ENCODE measurements at places on chromosomes 6 and 20. TPM values are rescaled to one million over a fixed set of nuclear protein-coding genes. Genes with fewer than 3 reads are reported as not detected.

DNA sequence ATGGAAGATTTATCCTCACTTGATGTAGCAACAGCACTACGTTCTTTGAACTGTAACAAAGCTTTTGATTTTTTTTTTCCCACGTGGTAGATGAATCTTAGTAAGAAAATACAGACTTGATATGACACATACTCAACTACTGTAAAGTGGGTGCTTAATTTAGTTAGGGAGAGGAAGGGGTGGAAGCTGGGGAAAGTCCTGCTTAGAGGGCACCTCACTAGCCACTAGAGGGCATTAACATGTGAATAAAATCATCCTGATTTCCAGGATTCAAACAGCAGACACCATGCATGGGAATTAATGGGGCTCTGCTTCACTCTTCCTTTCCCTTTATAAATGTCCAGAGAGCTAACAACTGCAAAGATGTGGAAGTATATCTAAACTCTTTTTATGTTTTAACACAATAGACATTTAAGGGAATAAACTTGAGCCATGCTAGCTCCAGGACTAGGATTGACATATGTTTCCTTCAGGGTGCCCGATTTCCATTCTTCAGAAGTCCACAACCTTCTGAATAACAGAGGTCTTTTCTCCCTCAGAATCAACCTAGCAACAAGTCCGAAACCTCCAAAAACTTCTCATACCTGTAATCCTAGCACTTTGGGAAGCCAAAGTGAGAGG lies 250.1 kb downstream of the ATXN1 start:
- H3K4me1 ChIP-seq = peaks cover 10% of the 10 kb centered on the region
- peak; percentile 47 for DNase-seq
- H3K36me3 ChIP-seq = no peaks in the 10 kb centered on the region

GRCh38 chr6:73742433-73742832 lies 46.4 kb downstream of the CD109 start:
- no peaks in the 10 kb centered on the region for H3K27me3 ChIP-seq
- no peak for DNase-seq
- H3K36me3 ChIP-seq = no peaks in the 10 kb centered on the region
- H3K4me3 ChIP-seq = no peak overlapping the region

DNA sequence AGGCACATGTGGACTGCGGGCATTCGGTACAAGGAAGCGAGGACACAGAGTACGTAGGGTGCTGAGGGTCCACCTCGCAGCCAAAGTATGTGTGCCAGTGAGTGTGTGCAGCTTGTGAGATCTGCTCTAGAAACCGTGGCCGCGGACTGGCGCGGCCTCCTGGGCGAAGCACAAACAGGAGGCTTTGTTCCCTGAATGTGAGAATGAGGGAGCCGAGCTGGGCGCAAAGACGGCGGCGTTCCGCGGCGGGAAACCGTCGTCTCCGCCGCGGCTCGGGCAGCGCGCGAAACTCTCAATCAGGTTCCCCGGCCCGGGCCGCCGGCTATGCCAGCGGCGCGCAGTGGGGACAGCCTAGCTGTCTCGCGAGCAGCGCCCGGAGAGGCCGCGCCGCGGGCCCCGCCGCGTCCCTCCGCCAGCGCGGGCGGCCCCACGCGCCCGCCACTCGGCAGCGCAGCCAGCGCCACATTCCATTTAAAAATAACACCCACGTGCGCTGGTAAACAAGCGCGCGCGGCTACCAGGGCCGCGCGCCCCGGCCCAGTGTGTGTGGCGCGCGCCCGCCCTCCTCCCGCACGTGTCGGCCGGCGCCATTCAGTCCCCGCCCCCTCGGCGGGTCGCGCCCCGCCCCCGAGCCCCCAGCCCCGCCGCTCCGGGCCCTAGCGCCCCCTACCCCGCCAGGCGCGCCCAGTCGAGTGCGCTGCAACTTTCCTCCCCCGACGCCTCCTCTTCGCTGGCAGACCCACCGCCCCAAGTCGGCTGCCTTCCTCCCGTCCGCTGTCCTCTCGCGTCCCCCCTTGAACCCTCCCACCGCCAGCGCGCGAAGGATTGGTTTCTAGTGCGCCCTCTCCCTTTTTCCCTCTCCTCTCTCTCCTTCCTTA lies 3.0 kb upstream of the FOXO3 start:
- peaks cover 7% of the 10 kb centered on the region for H3K4me1 ChIP-seq
- no peaks in the 10 kb centered on the region for H3K27me3 ChIP-seq
- no peaks in the 10 kb centered on the region for H3K36me3 ChIP-seq
- H3K4me3 ChIP-seq = peak overlapping the region; percentile 97

DNA sequence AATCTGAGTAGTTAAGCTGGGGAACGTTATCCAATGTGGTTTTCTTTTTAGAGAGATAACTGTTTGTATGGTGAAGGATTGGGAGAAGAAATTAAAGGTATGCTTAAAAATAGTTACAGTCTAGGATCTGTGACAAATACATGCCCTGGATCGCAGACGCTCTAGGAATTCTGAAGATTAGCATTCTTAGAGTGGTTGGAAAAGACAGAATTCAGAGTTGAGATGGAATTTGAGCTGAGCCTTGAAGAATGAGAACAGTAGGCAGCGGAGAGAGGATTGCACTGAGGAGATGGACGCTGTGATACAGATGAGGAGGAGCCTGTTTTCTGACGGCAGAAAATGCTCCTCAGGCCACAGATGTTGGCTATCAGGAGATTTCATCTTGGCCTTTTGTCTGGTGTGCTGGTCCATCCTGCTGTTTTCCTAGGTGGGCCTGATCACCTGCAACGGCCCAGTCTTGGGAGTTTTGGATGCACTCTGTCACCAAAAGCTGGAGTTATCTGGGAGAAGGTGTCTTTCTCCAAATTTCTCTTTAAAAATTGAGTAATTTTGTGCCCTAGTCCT lies 48.3 kb upstream of the KIF25 start:
- no peaks in the 10 kb centered on the region for H3K4me1 ChIP-seq
- H3K4me3 ChIP-seq = no peak overlapping the region
- DNase-seq = no peak

- H3K36me3 ChIP-seq = peaks cover 16% of the 10 kb centered on the region
- H3K27ac ChIP-seq = peak overlapping the region; percentile 89
Measured at GRCh38 chr20:37296371-37296770, 6.9 kb downstream of the MANBAL start.

DNA sequence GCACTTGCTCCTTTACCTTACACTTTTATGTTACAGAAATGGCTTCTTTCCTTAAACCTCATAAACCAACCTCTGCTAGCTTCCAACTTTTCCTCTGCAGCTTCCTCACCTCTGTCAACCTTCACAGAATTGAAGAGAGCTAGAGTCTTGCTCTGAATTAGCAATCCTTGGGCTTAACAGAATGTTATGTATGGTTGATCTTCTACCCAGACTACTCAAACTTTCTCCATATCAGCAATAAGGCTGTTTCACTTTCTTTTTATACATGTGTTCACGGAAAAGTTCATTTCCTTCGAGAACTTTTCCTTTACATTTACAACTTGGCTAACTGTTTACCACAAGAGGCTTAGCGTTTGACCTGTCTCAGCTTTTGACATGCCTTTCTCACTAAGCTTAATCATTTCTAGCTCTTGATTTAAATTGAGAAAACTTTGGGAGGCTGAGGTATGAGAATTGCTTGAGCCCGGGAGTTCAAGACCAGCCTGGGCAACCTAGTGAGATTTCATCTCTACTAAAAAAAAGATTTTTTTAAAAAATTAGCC lies 207.3 kb downstream of the BMP7 start:
- H3K27me3 ChIP-seq = no peaks in the 10 kb centered on the region
- no peak for DNase-seq
- H3K27ac ChIP-seq = no peak overlapping the region
- H3K4me1 ChIP-seq = no peaks in the 10 kb centered on the region

GRCh38 chr6:2305951-2306350 lies 60.5 kb upstream of the GMDS start:
- no peaks in the 10 kb centered on the region for H3K36me3 ChIP-seq
- no peak overlapping the region for H3K4me3 ChIP-seq
- H3K27ac ChIP-seq = no peak overlapping the region
- DNase-seq = no peak

- DNase-seq = peak; percentile 70
- no peaks in the 10 kb centered on the region for H3K36me3 ChIP-seq
- H3K4me3 ChIP-seq = no peak overlapping the region
- no peaks in the 10 kb centered on the region for H3K27me3 ChIP-seq
- H3K27ac ChIP-seq = no peak overlapping the region
Measured at GRCh38 chr6:119158057-119158848, 79.8 kb upstream of the FAM184A start.

GRCh38 chr20:12217382-12217781 lies 299.7 kb downstream of the BTBD3 start:
- H3K36me3 ChIP-seq = no peaks in the 10 kb centered on the region
- no peaks in the 10 kb centered on the region for H3K4me1 ChIP-seq
- no peaks in the 10 kb centered on the region for H3K27me3 ChIP-seq
- H3K4me3 ChIP-seq = no peak overlapping the region
- H3K27ac ChIP-seq = no peak overlapping the region

Gene MCHR2
- not detected for total RNA-seq

Gene C6orf15
- total RNA-seq = not detected

Gene PPP1R16B
- not detected for total RNA-seq
